ENCODE measurements at places on chromosomes 7 and 10. TPM values are rescaled to one million over a fixed set of nuclear protein-coding genes. Genes with fewer than 3 reads are reported as not detected.

DNA sequence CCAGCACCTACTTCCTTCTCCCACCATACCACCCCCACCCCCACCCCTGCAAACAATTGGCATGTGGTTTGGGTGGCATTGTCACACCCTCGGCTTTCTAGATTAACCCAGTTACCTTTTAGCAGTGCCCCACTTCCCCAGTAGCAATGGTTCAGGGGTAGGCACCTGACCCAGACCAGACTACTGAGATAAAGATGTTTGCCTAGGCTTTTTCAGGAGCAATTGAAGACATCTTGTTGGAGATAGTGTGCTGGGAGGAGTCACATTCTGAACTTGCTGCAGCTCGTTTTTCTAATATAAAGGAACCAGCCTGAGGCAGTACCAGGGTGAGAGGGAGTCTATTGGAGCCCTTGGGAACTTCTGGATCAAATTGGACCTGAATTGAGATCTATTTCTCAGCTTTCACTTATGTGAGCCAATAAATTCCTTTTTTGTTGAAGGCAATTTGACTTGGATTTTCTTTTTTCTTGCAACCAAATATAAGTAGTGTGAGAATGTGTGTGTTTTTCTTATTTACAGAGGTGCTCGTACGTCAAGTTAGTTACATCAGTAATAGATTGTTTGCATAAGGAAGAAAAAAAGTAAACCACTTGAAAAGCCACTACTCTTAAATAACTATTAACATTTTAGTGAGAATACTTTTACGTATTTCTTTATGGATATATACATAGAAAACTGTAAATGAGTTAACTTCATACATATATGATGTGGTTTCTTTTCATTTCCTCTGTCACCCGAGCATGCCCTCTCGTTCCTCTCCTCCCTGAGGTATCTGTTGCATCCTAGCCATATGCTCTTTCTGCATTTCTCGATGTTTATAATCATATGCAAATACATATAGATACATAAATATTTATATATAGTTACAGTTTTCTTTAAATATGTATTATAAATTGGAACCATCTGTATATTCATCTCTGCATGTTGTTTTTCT, 38.0 kb downstream of the RAB18 start:
- no peak for DNase-seq

GRCh38 chr7:2776401-2776800, 67.7 kb downstream of the GNA12 start:
- DNase-seq, result no peak

DNA sequence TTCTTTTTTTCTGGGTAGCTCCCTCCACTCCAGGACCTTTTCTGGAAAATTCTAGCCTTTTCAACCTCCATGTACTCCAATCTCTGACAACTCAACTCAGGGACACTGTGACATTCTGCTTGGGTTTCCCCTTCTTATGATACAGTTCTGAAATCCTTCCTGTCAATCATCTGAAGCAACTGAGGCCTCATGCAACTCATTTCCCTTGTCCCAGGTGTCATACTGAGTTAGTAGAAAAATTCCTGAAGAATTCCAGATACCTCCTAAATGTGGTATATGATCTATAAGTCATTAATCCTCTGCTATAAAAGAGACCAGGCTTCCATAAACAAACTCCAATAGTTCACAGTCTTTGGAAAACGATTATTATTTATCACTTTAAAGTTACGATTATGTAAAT, 43.0 kb upstream of the MYO3A start:
- no peak for DNase-seq

- DNase-seq, result no peak
Observed at GRCh38 chr7:100670074-100670473, 3.5 kb upstream of the GNB2 start.

- no peak for DNase-seq
Observed at GRCh38 chr7:50371551-50372021, 67.1 kb downstream of the IKZF1 start.

DNA sequence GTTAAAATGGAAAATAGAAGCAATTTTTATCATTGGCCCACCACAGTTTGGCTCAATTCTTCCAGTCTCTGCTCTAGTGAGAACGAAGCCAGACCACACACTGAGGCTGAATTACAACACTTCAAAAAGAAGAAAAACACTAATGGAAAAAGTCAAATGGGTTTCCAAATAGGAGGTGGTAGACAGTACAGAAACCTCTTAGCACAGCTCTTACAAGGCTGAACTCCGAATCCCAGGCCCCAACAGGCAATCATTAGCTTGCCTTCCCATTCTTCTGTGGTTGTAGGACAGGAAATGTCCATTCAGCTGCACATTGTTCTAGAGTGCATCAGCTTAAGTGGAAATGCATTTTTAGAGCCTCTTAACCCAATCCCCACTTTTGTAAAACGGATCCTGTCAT, 115.1 kb upstream of the MEOX2 start:
- peak; percentile 31 for DNase-seq

GRCh38 chr7:87000344-87000743, 59.1 kb downstream of the ELAPOR2 start:
- DNase-seq, result no peak

DNA sequence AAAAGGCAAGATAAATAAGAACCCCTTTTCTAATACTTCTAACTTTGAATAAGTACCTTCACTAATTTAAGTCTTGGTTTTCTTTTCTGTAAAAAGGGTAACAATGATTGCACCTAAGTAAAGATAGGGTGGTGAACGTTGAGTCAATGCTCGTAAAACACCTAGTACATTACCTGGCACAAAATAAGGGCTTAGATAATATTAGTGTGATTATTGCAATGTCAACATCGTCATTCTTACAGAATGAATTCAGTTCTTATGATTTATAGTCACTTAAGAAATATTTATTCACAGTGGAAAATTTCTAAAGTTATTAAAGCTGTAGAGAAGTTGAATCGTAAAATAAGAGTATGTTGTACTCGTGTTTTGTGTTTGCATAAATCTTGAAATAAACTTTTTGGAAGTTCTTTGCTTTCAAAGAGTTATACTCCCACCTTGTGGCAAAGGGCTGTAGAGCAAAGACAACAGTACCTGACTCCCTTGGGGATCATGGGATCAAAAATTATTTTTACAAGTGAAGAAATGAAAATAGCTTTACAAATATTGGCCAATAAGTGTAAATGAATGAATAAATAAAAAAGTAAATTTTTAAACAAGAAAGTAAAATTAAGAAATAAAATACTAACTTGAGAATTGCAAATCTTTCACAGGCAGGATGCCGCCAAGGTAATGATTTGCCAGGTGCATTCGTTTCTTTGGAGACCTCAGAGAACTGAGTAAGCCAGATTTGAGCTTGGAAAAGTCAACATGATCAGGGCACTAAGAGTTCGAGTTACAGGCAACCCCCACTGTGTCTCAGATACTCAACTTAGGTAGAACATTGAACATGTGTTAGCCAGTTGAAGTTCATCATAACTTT, 285.8 kb upstream of the CACNA2D1 start:
- peak; percentile 67 for DNase-seq

- DNase-seq, result no peak
Observed at GRCh38 chr10:33674986-33675599, 340.6 kb upstream of the NRP1 start.

GRCh38 chr7:37765872-37766525, 82.4 kb upstream of the NME8 start:
- no peak for DNase-seq

- DNase-seq, result peak; percentile 27
Observed at GRCh38 chr10:62769574-62770242, 34.8 kb upstream of the ADO start.

DNA sequence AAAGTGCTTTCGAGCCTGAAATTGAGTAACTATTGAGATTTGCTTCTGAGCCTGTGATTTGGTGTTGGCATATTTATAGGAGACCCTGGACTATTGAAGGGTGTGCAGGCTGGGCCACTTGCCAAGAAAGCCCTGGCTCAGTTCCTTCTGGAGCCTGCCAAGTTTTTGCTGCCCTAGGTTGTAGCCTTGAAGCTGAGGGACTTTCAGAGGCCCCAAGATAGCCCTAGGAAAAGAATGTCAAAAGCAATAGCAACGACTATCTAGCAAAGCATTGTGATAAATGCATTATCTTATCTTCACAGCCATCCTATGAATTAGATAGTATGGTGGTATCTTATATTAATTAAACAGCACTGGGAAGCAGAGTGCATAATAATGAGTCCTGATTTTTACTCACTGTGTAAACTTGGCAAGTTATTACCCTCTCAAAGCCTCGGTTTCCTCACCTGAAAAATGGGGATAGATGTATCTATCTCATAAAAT, 473.7 kb upstream of the PODXL start:
- peak; percentile 45 for DNase-seq

- DNase-seq, result peak; percentile 43
Observed at GRCh38 chr10:3046981-3047547, 20.3 kb upstream of the PFKP start.

DNA sequence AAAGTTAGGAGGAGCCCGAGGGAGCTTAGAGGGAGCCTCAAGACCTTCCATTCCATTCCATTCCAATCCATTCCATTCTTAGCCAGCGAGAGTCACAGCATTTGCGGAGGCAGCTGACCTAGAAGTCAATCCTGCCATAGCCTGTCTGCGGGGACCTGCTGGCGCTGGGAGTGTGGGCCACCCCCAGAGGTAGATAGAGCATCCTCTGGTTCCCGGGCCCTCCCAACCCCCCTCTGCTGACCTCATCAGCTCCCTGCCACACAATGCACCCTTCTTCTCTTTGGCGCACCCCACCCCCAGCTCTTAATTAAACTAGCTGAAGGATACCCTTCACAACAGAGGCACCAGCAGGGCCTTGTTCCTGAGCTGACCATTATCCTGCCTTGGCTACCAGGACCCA, 152.5 kb upstream of the ZMIZ1 start:
- DNase-seq, result no peak

- peak; percentile 70 for DNase-seq
Observed at GRCh38 chr7:151565541-151565940, 45.8 kb upstream of the RHEB start.

DNA sequence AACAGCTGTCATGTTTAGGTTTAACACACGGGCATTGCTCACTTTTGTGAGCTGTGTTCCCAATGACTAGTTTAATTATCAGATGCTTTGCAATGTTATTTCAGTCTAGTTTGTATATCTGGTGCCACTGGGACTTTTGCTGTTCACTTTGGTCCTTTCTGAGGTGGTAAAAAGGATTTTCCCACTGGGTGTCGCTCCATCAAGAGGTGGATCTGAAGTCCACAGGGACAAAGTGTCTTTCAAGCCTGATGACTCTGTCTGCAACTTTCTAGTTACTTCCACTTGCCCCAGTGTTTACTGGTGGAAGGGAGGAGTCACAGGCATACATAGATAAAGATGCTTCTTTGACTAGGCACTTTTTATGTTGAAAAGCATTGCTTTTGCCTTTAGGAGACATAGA, 242.2 kb downstream of the HGF start:
- no peak for DNase-seq

DNA sequence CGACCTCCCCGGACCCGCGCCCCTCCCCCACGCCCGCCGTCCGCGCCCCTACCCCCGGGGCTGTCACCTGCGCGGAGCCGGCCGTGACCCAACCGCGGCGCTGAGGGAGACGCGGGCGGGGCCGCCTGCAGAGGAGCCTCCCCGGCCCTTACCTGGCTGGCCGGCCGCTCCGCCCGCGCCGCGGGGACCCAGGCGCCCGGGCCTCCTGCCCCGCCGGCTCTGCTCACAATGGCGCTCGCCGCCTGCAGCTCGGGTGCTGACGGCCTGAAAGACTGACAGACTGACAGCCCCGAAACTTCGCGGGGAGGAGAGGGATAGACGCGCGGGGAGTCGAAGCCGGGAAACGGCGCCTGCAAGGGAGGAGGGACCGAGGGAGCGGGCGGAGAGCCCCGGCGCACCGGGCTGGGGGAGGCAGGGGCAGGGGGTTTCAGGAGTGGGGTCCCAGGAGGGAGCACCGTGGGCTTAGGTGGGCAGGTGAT, 393 bp downstream of the ZNF467 start:
- DNase-seq, result no peak

DNA sequence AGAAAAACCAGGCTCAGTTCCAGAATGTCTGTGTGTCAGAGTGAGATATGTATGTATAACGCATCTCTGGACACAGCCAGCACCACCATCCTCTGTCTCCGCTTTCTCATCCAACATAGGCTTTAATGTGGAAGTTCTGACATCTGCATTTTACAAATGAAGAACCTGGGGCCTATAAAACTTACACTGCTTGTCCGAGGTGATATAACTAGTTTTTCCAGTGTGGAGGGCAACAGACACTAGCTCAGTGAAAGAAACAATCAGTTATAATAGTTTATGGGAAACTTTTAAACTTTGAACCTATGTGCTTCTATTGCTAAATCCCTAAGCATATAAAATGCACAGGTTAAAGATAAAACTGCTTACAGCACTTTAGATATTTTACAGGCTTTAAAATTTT, 208.7 kb downstream of the CRPPA start:
- DNase-seq, result no peak

GRCh38 chr7:132528695-132529094, 47.6 kb downstream of the PLXNA4 start:
- no peak for DNase-seq

DNA sequence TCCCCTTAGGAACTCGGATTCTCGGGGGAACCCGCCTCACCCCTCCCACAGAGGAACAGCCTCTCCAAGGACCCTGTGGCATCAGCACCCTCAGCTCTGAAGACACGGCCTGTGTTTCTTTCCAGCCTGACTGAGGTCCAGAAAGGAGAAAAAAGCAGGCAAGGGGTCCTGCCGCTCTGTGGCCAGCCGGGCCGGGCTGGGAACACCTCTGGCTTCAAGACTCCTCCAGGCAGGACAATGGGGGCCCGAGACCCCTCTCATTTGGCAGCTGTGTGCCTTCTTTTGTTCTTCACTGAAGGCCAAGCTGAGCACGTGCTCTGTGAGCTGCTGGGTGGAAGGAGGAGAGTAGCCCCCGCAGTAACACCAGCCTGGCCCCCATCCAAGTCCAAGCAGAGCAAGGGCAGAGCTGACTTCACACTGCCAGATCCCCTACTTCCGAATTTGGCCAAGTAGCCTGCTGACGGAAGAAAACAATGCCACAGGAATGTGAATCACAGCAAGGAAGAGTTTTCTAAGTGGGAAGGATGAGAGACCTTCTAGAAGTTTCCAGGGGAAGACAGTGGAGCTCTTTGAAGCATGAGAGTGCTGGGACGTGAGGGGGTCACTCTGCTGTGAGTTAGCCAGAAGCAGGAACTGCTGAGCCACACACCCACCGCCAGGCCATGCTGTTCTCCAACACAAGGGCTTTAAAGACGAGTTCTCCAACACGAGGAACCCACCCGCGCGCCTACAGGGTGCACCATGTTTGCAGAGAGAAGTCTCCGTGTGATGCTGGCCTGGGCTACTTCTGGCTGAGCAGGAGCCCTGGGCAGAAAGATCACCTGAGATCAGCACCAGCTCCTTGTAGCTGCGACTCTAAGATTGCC, 3.1 kb downstream of the CNPY1 start:
- DNase-seq, result peak; percentile 27

The IFIT1B gene
- not detected for total RNA-seq

The WDR86 gene
- 1.0 TPM for total RNA-seq

The SPDYE1 gene
- total RNA-seq, result under 0.01 TPM

The AEBP1 gene
- 133 TPM for total RNA-seq

The CLRN3 gene
- not detected for total RNA-seq

The PDGFA gene
- 10.8 TPM for total RNA-seq

The NUTM2A gene
- 0.51 TPM for total RNA-seq

The JAZF1 gene
- total RNA-seq, result 4.6 TPM

The ADIRF gene
- total RNA-seq, result 142 TPM

The LRRC18 gene
- total RNA-seq, result 0.66 TPM

The CAV1 gene
- 174 TPM for total RNA-seq
